Activated CD4-positive, alpha-beta T cell treated with anti-CD3 and anti-CD28 coated beads for 48 hours (primary cell): ENCODE measurements at places on chromosomes 6 and 20.
A peak's percentile ranks its signal among the peaks of the same experiment; 100 is the strongest.

GRCh38 chr20:51848346-51848745, 46.0 kb upstream of the SALL4 start:
- DNase-seq = no peak

DNA sequence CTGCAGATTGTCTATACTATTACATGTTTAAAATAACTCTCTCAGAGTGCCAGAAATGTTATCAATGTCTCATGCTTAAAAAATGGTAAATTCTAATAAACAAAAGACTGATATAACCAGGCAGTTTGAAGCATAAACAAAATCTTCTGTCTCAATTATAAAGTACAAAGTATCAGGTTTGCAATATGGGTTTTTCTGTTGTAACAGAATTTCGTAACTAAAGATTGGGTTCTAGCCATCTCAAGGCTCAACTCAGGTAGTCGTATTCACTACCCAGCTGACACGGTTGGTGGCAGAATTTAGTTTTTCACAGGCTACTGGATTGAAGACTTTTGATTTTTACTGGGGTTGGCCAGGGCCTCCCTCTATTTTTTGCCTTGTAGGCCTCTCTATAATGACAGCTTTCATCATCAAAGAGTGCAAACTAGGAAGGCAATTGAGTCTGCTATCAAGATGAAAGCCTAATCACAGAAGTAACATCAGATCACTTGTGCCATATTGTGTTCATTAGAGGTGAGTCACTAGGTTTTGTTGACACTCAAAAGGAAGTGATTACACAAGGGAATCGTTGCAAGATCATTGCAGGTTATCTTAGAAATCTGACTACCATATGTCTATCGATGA, 3.6 kb downstream of the CYP39A1 start:
- DNase-seq = no peak

- DNase-seq = no peak
These were observed 11.9 kb upstream of the ZFAND3 start for GRCh38 chr6:37807656-37808055.

GRCh38 chr20:38221119-38221589, 39.4 kb downstream of the KIAA1755 start:
- DNase-seq = peak; percentile 80

GRCh38 chr6:20605581-20605980, 71.3 kb downstream of the CDKAL1 start:
- no peak for DNase-seq

GRCh38 chr6:2993755-2994317, 5.9 kb upstream of the NQO2 start:
- DNase-seq = no peak

DNA sequence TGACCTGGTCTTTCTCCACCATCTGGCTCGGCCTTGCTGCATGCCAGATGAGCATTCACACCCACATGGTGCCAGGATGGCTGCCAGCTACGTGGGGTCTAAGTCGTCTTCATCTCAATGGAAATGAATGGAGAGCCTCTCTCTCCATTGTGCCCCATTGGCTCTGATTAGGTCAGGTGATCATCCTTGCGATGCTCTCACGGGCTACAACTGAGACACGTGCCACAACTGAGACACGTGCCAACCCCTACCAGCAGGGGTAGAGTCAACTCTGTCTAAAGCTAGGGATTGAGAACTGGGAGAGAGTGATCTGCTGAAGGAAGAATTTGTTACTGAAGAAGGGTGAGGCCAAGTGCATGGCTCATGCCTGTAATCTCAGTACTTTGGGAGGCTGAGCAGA, 67.3 kb upstream of the RALY start:
- no peak for DNase-seq

GRCh38 chr6:133740218-133740617, 148.7 kb upstream of the TCF21 start:
- DNase-seq = no peak
